GOT3 (cell line): ENCODE measurements at places on chromosomes 12 and 14.
A peak's percentile ranks its signal among the peaks of the same experiment; 100 is the strongest.

DNA sequence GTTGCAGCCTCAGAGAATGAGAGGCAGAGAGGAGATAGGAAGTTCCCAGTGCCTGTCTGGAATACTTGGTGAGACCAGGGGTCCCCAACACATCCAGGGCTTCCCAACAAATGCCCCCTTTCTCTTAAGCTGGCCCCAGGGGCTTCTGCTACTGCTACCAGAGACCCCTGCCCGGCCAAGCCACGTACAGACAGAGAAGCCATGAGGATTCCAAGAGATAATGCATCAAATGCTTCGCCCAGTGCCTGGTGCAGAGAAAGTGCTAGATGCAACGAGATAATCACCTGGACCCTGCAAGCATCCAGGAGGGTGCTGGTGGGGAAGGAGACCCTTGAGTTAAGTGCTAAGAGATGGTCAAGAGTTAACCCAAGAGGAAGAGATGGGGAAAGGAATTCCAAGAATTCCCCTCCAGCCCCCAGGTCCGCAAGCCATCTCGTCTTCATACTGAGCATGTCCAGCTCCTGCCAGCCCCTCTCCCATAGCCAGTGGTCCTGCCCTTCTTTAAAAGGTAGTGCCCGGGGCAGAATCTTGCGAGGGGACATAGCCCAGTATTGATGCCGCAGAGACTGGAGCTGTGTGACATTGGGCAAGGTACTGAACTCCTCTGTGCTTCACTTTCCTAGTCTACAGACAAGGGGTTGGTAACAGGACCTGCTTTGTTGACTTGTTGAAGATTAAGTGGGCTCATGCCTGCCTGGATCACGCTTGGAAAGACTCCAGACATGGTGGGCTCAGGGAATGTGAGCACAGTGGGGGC lies 103.3 kb downstream of the CALM1 start:
- DNase-seq: no peak

DNA sequence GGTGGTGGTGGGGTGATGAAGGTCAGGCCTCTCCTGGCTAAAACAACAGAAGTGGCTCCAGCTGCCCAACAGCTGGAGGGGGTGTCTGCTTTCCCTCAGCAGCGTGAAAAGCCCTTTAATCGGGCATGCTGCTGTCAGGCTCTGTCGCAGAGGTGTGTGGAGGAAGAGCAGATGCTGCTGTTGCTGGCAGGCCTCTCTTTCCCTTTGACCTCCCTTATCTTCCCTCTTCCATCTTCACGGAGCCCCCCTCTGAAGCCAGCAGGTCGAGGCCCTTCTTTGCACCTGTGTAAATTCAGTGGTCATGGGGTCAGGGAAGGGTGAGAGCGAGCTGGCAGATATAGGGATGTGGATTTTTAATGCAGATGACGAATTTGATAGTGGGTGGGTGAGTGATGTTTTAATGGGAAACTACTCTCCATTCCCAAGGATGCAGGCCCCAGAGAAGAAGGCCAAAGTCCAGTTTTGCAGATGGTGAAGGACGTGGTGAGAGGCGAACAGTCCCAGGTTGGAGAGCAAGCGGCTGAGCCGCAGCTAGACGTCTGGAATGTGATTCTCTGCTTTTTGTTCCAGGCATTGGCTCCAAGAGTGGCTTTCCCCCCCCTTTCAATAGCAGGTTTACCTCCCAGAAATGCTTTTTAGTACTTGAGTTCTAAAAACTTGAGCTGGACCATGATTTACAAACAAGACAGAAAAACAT lies 64.0 kb downstream of the SMOC1 start:
- DNase-seq: no peak

DNA sequence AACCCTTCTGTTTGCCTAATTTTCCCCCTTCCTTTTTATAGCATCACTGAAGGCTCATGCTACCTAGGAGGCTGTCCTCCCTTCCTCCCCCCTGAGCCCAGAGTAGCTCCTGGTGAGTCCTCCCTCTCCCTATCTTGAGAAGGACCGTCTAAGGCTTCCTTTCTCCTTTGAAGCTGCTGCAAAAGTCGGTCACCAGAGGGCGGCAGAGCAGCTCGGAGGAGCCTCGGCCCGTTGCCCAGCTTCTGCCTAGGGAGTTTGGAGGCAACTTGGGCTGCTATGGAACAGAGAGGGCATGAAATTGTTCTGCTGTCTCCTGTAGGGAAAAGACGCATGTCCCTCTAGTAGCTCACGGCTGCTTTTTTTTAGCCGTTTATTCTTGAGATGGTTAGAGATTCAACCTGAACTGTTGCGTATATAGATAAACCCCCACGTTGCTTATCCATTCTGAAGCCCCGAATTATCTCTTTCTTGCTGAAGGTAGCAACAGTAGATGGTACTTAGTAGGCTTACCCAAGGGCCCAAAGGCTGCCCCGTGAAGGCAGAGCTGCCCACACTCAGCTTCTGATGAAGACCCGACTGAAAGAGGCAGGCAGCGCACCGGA lies 5.7 kb downstream of the WNT5B start:
- DNase-seq: peak; percentile 10

- no peak for DNase-seq
These were observed 3.4 kb downstream of the RHOF start for GRCh38 chr12:121789800-121790728.

DNA sequence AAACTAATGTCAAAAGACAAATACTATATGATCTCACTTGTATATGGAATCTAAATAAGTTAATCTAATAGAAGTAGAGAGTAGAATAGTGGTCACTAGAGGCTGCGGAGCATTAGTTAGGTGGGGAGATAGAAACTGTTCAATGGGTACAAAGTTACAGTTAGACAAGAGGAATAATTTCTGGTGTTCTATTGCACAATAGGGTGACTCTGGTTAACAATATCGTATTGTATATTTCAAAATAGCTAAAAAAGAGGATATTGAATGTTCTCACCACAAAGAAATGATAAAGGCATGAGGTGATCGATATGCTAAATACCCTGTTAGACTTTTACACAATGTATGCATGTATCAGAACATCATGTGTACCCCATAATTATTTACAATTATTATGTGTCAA lies 42.9 kb downstream of the IGF1 start:
- DNase-seq: no peak

DNA sequence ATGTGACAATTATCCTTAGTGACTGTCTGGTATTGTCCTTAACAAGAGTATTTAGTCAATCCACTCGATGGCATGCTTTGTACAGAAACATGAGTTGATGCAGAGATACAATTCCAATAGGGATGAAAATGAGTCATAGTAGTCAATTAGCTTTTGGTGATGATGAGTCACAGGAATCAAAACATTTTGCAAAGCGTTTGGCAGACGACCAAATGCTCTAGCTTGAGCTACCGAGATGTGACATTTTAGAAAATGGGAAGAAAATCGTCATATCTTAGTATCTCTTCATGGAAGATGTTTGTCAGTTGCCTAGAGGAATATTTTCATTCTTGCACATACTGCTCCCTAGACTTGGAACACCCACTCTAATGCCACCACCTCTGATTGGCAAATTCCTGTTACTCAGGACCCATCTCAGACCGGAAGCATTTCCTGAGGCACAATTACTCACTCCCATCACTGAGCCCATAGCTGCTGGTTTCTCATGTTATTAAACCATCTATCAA lies 95.0 kb downstream of the LMNTD1 start:
- DNase-seq: peak; percentile 27

- DNase-seq: no peak
These were observed 7.8 kb upstream of the KRT74 start for GRCh38 chr12:52581481-52581880.

GRCh38 chr14:88352698-88353097 lies 29.6 kb upstream of the KCNK10 start:
- DNase-seq: no peak

DNA sequence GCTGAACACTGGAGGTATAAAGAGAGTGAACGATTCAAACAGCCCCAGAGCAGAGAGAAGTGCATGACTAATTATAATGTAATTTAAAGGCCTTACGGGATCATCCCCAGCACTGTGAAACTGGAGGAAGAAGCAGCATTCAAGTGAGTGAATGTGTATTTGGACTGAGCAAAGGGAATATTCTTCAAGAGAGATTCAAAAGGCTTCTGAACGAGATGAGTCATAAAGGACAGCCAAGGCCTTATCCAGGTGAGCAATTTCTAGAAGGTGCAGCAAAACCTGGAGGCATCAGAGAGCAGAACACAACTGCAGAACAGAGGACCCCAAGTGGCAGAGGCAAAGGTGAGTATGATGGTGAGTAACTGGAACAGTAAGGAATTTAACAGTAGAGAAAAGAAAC lies 127.2 kb downstream of the BCAT1 start:
- DNase-seq: no peak

DNA sequence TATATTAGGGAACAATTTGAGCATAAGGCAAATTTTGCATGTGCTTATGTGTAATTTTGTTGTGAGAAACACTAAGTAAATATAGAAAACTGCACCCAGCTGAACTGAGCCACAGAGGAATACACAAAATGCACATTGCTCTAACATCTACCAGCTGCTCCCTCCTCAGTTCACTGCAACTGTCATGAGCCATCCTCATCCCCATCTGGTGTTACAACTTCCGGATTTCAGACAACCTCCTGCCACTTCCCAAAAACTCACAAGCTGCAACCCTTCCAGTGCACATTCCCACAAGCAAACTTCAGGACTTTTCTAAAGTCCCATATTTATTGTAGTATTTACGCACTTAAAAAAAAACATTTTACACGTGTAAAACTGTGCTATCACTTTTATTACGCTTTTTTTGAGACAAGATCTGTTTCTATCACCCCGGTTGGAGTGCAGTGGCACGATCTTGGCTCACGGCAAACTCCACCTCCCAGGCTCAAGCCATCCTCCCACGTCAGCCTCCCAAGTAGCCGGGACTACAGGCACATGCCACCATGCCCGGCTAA lies 169.1 kb upstream of the TBX3 start:
- no peak for DNase-seq

- DNase-seq: no peak
These were observed 156.8 kb downstream of the KCNA5 start for GRCh38 chr12:5200278-5201087.

DNA sequence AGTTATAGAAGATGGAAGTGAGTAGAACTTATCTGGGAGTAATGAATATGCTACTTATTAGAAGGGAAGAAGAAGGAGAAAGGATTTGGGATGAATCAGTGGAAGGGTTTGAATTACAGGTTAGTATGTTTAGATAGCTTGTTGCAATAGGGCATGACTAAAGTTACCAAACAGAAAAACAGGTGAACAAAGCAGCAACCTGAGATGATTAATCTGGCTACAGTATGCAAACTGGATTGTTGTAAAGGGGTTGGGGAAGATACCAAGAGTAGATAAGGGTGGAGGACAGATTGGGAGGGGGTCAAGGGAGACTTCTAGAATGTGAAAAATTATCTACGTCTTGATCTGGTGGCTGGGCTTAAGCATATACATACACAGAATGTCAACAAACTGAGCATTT lies 73.4 kb upstream of the CLEC14A start:
- DNase-seq: no peak

- DNase-seq: no peak
These were observed 18.0 kb upstream of the ERBB3 start for GRCh38 chr12:56061982-56062381.

- no peak for DNase-seq
These were observed 22.6 kb upstream of the SLC10A1 start for GRCh38 chr14:69819607-69820006.

DNA sequence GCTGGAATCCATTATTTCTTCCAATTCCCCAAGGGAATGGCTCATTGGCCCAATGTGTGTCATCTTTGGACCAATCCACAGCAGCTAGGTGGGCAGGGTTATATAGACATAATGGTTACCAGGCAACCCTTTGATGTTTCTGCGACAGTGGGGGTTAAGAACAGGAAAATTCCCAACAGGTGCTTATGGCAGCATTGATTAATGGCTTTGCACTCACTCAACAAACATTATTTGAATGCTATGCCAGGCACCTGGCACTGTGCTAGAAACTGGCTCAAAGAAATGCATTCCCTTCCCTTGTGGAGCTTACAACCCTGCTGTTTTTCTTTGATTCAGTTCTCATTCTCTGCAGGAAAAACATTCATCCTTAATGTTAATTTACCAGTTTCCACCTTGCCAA lies 1221.0 kb downstream of the AACS start:
- no peak for DNase-seq

DNA sequence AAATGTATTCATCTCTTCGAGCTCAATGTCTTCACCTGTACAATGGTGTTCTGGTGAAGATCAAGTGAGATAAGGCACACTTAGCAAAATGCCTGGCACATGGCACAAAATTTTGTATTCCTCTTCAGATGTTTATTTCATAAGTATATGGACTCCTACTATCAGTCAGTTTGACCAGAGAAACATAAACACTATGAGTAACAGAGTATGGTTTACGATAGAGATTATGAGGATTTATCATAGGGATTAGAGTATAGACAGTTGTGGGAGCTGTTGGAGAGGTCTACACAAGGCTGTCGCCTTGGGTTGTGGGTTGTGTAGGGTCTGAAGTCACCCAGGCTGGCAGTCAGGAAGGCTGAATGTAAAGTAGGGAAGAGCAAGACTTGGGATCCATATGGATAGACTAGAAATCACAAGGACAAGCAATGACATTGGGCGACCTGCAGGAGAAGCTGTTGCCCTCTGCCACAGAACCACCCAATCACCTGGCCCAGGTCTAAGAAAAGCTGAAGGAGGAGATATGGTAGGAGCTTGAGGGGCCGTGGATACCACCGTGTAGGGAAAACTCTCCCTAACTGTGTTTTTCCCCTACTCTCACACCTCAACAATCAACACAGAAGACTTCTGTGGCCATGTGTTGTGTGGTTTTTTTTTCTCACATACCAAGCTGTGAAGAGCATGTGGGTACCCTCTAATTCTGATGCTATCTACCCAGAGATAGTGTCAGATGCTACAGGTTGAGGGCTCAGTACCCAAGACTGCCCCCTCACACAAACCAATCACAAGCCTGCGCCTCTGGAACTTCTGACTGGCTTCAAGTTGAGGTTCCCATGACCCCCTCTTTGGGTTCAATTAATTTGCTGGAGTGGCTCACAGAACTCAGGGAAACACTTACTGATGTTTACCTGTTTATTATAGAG lies 27.2 kb upstream of the RESF1 start:
- DNase-seq: no peak

GRCh38 chr12:43480591-43480990 lies 71.4 kb downstream of the ADAMTS20 start:
- DNase-seq: no peak

- no peak for DNase-seq
These were observed 25.5 kb downstream of the ATF7IP start for GRCh38 chr12:14390870-14391530.

GRCh38 chr12:96866801-96867590 lies 40.1 kb upstream of the NEDD1 start:
- no peak for DNase-seq

DNA sequence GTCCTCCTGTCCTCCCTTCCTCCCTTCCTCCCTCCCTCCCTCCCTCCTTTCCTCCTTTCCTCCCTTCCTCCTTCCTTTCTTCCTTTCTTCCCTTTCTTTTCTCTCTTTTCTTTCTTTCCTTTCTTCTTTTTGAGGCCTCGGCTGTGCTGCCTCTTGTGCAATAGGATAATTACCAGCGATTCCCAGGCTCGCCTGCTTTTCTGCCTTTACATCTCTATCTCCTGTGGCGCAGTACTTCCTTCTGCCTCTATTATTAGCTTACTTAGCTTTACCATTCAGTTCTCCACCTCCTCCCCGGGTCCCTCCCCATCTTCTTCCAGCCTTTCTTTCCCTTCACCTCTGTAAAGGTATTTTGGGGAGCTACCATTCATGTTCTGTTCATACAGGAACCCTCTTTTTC lies 19.9 kb downstream of the ETV6 start:
- DNase-seq: no peak
